ENCODE measurements at places on chromosomes 4 and X.

DNA sequence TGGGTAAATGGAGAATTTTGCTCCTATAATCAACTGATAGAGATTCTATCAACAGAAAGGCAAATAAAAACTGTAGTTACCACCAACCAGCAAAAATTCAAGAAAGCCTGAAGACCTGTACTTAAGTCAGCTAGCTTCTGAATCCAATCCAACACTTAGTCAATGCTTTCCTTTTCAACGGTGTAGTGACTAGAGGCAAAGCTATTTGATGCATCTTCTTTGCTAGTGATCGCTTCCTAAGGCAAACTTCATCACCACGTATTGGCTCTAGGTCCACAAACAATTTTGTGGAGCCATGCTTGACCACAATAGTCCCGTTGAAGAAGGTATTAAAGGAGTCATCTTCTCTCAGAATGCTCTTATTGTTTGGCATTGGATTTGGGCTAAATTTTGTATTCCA lies 25.0 kb upstream of the UBA6 start:
- no peak for DNase-seq

DNA sequence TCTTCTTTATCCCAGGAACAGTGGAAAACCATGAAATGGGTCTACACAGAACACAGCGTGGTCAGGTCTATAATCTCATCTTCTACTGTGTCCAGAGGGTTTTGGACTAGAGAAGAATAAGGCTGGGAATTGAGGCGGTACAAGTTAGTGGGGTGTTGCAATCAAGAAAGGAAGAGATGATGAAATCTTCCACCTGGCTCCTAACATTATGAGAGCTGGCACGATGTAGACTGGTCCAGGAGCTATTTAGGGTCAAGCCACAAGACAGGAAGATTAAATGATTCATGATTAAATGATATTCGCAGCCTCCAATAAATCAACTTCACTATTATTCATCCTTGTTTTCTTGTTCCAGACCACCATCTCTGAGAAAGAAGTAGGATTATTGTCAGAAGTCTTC lies 88.0 kb downstream of the ARSF start:
- no peak for DNase-seq

DNA sequence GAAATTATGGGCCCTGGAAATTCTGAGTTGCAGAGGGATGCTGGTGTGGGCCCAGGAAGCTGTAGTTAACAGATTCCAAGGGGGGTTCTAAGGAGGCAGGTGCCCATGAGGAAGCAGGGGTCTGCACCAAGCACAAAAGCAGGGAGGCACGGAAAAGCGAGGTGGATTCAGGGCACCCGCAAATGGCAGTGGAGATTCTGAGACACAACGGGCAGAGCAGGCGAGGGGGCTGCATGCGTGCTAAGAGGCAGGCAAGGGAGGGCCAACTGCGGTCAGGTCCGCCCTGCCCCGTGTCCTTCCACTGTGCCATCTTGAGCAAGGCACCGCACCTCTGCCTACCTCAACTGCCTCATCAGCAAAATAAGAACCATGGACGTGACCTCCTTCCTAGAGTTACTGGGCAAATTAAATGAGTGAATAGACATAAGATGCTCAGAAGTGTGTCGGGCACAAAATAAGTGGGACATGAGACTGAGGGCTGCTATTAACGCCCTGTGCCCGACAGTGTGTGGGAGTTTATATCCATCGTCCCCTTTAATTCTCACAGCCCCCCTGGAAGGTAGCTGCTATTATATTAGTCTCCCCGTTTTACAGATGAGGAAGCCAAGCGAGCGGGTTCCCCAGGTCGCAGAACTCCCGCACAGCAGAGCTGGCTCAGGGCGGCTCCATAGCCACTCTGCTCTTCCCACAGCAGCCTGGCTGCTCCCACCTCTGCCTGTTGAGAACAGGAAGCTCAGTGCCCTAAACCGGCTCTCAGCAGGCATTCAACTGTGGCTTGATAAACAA lies 67.6 kb downstream of the PPP2R2C start:
- no peak for DNase-seq

- DNase-seq, result peak; percentile 100
Observed at GRCh38 chr4:113762186-113763028, 869 bp upstream of the CAMK2D start.

DNA sequence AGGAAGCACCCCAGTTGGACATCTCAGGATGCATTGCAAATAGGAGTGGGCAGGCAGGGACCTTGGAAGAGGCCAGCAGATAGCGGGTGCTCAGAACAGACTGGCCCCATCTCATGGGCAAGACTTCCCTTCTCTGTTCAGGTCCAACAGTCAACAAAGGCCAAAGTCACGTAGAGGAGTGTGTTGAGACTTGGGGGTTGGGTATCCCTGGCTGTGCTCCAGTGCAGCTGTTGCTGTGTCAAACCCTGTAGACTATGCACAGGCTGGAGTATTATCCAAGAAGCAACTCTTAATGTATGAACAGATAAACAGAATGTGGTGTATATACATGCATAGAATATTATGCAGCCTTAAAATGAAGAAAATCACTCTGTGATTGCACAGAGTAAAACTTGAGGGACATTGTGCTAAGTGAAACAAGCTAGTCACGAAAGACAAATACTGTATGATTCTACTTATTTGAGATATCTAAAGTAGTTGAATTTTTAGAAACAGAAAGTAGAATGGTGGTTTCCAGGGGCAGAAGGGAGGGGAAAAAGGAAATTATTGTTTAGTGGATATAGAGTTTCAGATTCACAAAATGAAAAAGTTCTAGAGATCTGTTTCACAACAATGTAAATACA lies 192.1 kb upstream of the LCORL start:
- peak; percentile 39 for DNase-seq

Data from SJCRH30 (cell line).